ENCODE measurements at places on chromosomes 5 and 9.

DNA sequence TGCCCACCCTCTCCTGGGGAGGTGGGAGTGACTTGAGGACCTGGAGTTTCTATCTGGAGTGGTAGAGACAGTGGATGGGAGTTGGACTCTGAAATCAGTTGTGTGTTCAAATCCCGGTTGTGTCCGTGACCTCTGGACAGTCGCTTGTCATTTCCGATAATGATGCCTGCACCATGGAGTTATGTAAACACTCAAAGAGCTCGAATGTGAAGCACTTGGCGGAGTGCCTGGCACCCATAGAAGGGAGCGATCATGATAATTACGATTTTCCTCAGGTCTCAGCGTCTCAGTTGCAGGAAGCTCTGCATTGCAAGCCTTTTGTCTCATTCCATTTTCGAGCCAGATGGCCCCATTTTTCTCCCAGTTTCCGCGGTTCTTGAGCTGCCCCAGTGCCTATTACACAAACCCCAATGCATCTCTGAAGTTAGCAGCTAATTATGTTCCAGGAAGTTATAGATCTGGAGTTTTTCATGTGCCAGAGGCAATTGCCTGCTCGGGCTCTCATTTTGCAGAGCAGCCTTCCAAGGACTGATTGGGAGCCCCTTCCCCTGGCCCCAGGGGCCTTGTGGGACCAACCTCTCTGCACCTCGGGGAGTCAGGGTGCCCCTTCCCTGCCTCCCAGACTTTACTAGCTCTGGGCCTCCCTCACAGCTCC, 175.5 kb upstream of the MVB12B start:
- DNase-seq, result peak; percentile 20

- DNase-seq, result no peak
These were observed 391.1 kb downstream of the TMEM161B start for GRCh38 chr5:87877495-87877894.

DNA sequence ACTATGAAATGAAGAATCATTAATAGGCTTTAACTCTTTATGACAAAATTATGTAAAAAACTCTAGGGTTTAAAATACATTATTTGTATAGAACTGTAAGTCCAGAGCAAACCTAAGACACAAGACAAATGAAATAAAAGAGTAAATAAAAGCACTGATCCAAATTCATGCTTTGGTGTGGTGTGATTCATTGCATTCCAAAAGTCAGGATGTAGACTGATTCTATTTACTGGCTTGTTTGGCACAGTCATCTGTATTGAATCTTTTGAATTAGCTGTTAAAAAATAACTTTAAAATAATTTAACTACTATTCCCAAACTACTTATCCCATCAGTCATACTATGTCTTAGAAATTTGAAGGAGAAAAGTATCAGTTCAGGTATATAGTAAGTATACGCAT, 31.1 kb downstream of the IL4 start:
- DNase-seq, result no peak

DNA sequence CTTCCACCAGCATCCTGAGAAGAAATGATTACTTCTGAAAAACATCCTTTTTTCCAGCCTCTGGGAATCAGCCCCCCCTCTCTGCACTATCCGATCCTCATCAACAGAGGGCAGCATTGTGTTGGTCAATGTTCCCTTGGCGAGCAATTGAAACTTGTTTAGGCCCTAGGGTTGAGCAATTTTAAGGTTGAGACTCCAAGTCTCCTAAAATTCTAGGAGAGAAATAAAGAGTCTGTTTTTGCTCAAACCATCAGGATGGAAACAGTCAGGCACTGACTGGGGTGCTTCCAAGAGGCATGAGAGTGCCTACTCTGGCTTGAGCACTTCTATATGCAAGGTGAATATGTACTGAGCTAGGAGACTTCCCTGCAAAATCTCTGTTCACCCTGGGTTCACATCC, 12.4 kb upstream of the CYFIP2 start:
- no peak for DNase-seq

GRCh38 chr9:6007058-6007769, 8.2 kb downstream of the RANBP6 start:
- peak; percentile 65 for DNase-seq

GRCh38 chr5:10731913-10732312, 29.1 kb downstream of the DAP start:
- DNase-seq, result no peak

- no peak for DNase-seq
These were observed 220.0 kb downstream of the GOLPH3 start for GRCh38 chr5:31954091-31954490.

DNA sequence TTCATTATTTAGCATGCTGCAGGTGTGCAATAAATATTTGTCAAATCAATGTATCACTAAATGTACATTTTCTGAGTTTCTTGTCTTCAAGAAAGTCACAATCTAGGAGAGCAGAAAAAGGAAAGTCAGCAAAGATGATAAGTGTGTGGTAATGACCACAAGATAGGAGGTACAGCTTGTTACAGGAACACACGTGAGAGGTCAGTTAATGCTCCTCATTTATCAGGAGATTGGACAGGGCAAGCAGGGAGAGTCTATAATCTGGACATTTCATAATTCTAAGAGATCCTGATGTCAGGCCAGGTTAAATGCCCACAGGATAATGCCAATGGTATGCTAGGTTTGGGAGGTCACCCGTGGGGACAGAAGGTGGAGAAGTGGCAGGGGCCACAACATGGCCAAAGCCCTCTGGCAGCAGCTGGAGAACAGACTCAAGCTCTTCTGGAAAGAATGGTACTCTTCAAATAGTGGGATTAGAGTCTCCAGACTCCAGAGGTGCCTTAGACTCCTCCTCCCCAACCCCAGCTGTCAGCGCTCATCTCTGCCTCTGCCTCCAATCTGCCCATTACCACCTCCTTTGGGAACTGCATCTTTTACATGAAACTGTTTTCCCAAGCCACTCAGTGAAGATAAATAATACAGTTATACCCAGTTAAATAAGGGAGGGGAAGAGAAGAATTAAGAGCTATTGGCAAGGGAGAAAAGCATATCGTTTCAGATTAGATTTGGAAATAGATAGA, 114.3 kb downstream of the ASTN2 start:
- DNase-seq, result no peak

DNA sequence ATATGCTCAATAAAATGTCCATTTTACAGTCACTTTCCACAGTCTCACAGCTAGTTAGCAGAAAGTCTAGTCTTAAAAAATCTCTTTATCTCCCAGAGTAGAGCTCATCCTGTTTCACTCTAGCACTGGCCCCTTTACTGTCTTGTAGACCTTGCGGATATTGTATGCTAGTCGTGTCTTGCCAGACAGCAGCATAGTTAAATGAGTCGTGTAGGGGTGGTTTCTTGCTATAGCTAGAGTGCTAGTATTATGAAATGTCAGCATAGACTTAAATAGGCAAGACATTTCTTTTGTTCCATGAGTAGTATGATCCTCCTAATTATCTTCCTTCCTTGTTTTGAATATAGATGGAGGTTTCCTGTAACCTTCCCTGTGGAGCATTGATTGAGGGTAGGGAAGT, 77.4 kb downstream of the C7 start:
- no peak for DNase-seq

- DNase-seq, result no peak
These were observed 6.6 kb downstream of the NINJ1 start for GRCh38 chr9:93127395-93127911.

DNA sequence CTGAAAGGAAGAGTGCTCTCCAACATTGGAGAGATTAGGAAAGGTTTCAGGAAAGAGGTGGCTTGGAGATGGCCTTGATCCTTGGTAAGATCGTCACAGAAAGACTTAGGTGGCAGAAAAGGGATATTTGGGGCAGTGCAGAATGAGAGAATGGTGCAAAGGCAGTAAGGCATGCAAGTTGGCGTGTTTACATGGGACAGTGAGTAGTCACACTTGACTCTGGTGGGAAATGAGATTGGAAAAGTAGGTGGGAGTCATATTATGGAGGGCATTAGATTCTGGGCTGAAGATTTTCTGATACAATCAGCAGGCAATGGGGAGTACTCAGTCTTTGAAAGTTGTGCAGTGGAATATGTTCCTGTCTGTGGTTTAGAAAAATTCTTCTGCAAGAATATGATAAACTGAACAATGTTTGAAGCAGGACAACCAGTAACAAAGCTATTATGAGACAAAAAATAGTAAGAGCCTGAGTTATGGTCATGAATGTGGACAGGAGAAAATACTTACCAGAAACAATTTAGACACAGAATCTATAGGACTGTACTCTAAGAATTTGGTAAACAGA, 76.2 kb upstream of the ANKRD55 start:
- DNase-seq, result no peak

- no peak for DNase-seq
These were observed 115.6 kb downstream of the CDK5RAP2 start for GRCh38 chr9:120464176-120464886.

DNA sequence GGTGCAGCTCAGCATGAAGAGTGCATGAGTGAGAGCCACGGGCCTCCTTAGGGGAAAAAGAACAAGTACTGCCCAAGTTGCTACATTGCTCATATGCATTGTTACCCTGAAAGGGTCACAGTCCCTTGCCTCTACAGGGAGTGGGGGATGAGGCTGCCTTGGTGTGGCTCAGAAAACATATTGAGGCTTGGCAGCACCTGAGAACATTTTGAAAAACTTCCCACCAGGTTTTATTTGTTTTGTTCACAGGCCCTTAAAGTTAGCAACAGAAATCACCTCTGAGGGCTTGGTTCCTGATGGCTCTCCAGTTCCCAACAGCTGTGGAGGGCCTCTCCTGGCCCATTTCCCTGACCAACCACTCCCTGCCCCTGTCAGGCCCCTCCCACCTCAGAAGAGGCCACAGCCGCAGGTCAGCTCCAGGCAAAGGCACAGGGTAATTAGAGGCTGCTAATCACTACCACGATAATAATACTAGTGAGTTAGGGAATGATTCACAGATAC, 90.7 kb upstream of the ADRA1B start:
- no peak for DNase-seq

DNA sequence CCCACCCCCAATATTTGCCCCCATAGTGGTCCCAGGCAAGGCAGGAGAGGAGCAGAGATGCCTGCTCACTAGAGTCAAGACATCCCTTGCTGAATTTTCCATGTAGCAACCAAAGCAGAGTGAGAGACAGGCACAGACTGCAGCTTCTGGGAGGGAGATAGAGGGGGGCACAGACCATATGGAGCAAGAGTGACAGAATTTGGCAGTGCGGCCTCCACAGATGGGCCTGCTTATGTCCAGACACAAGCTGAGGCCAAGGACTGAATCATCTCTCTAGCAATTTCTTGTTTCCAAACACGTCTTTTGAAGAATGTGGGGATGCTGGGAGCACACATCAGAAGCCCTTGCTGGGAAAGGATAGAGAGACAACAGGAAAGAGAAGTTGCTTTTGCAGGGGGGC, 53.0 kb upstream of the ALDH1B1 start:
- no peak for DNase-seq

DNA sequence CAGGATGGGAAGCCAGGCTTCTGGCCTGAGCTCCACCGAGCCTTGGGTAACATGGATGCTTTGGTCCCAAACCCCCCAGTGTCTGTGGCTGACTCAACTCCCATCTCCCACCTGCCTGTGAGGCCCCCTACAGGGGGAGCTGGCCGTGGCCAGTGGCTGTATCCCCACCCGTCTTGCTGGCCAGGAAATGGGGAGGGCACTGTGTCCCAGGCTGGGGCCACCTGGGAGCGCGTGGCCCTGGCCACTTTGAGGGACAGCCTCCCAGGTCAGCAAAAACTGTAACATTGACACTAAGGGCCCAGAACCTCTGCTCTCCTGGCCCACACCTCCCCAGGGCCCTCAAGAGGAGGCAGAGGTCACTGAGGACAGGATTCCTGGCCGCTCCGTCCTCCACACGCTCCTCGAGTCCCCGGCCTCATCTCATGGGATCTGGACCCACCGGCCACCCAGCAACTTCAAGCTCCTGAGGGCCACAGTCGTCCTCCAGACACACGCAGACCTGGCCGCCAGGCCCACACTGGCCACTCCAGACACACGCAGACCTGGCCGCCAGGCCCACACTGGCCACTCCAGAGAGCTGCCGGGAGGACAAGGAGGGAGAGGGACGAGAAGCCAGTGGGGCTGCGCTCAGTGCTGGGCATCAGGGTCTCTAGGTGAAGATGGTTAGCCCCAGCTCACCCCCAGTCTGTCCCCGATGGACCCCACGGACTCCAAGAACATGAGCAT, 44.2 kb downstream of the DBH start:
- no peak for DNase-seq
